ENCODE measurements at places on chromosomes 3 and 15.
A peak's percentile ranks its signal among the peaks of the same experiment; 100 is the strongest.

DNA sequence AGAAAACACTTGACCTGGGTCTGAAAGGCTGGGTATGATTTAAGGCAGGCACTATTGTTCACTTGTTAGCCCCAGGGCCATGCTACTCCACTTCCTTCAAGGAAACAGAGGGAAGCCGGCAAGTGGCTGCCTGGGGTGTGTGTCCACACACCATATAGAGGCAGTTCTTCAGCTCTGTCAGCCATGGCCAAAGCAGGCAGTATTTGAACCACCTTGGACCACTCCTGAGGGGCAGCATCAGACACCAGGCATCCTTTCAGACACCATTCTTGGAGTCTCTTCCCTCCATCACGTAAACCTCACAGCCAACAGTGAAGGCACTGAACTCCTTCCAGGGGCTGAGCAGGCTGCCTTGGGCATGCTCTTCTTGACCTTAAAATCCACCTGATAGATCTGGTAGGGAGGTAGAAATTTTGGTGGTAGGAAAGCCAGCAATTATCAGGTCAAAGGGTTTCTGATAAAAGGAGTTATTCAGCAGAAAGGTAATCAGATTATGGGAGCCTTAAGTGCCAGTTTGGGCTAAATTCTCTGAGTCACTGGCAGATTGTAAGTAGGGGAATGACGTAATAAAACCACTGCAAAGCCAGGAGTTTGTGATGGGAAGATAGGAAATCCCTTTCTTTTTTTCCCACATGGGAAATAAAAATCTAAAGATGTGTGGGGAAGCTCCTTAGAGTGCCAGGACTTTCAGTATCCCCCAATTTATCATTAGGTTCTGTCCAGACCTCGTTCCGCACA, 20.2 kb downstream of the TGFBR2 start:
- peak; percentile 24 for DNase-seq

GRCh38 chr3:191135175-191135574, 63.9 kb upstream of the OSTN start:
- DNase-seq: no peak

GRCh38 chr3:115292677-115293165, 145.6 kb upstream of the ZBTB20 start:
- DNase-seq: no peak

DNA sequence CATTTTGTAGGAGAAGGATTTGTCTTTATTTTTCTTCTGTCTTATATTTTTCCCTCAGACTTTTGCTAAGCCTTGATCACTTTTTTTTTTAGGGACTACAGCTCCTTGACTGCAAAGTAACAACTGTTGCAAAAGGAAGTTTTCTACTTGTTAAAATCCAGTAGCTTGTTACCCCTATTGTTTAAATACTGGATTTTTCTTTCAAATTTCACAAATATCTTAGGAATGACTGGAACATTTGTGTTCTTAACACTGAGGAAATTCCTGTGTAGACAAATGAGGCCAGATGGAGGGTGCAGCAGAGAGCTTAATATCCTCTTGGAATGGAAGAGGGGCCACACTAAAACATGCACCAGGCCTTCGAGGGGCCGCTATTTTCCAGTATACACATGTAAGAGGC, 3.2 kb upstream of the PGPEP1L start:
- no peak for DNase-seq

DNA sequence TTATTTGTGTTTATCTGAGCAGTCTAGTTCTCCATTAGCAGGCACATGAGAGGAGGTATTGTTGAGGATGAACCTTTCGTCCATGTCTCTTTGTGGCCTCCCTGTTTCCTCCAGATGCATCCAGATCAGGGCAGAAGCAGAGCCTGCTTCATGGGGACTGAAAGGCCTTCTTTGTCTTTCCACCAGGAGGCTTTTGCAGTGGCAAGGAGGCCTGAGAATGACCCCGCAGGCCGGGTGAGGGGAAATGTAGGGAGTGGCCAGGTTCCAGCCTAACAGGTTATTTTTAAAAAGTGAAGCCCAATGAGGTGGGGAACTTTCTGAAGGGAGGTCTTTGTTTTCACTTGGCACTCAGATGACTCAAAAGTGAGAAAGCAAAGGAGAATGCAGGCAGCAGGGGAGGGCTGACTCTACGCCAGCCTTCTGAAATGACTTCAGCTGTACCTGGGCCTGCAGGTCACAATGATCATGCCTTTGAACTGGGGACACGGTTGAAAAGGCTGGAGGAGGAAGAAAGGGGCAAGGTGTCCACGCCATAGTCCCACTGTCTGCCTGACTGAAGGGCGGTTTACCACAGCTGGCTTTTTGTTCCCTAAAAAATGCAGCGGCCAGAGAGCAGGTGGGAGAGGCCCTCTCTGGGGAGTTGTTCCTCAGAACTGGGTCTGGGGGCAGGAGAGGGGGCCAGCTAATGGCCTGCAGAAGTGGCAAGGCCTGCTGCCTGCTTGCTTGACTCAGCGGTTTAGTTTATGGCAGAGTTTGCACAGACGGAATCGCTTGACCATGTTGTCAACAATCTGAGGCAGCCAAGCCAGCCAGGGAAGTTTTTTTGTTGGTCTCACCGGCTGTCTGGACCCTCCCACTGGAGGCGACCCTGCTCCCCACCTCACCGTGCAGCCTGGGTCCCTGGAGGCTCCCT, 28.7 kb downstream of the CMTM7 start:
- peak; percentile 97 for DNase-seq

DNA sequence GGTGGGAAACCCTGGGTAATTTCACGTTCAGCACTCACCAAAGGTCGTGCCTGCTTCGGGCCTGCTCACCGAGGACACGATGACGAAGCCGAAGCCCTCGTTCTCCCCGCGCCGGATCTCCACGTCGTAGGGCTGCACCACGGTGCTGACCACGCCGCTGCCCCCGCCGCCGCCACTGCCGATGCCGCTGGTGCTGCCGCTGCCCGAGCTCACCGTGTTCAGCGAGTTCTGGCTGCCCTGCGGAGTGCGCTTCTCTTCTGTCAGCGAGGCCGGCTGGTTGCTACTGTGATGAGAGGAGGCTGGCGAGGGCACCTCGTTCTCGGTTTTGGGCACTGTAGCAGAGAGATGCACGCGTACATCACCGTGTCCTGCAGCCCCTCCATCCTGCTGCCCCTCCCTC, 659.5 kb downstream of the MAGI1 start:
- DNase-seq: no peak

DNA sequence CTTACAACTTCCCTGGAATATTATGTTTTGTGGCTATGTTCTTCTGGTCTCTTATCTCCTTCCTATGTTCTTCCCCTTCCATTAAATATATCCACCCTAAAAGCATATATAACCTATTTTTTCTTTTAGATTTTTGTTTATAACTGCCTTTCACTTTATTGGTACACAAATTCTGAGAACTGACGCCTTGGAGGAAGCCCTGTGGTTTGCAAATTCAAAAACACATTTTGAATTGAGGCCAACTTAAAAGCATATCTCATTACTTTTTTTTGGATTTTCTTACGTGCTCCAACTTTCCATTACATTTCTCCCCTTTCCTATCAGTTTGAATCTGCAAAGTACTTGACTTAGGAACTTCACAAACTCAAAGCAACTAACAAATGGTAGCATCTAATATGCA, 15.3 kb upstream of the COLQ start:
- DNase-seq: no peak

GRCh38 chr3:186283651-186284348, 78.2 kb downstream of the DGKG start:
- DNase-seq: no peak

DNA sequence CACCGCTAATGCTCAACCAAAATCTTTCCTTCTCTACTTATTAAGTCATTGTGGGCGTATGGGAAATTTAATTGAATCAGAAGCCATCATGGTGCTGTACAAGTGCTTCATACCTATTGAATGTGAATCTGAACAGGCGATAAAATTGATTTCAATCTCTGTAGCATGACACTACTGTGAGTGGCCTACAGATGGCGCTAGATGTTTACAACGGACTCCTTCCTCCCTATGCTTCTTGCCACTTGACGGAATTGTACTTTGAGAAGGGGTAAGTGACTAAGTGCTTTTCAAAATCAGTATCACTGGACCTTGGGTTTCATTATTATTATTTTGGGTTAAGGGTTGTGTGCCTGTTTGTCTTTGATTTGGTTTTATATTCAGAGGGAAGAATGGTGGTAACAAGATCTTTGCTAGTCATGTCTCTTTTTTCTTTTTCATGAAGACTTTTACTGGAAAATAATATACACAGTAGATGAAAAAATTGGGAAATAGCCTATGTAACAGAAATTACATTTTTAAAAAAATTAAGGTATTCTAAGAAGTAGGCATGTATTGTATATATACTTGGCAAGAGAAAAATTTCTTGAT, 35.4 kb downstream of the ACP3 start:
- DNase-seq: peak; percentile 77

DNA sequence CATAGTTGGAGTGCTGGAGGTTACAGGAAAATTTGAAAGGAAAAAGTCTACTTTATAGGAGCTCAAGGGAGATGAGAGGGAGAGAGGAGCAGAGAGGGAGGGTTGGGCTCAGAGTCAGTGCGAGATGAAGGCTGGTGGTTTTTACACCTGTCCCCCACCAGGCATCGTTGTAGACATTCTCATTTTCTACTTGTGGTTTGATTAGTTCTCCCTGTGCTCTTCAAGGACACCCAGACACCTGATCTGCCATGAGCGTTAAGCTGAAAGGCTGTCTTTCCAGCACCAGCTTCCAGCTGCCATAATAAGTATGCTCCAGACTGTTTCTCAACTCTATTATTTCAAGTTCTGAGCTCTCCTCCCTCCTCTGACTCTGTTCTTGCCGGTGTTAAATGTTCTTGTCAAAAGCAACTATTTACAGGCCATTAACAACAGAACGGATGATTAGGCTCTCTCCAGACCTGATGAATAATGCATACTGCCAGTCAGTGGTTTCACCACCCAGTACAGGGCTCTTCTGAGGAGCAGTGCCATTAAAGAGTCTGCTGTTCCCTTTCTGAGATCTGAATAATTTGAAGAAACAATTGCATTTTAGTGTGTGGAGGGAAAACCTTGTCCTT, 514.6 kb upstream of the MCTP2 start:
- no peak for DNase-seq

DNA sequence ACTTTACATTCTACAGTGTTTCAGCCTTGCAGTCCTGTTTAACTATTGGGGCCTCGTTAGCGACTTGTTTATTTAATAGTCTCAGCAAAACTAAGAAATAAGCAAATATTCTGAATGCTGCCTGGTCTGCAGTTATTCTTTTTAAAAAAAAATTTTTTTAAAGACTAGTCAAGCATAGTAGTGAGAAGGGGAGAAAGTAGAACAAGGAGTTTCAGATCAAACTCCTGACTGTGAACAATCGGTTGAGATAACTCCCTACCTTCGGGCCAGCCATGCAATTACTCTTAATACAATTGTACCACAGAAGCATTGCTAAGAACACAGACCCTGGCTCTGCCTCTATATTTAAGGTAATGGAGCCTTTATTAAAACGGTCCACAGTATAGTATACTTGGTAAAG, 5.8 kb upstream of the DUT start:
- DNase-seq: no peak

DNA sequence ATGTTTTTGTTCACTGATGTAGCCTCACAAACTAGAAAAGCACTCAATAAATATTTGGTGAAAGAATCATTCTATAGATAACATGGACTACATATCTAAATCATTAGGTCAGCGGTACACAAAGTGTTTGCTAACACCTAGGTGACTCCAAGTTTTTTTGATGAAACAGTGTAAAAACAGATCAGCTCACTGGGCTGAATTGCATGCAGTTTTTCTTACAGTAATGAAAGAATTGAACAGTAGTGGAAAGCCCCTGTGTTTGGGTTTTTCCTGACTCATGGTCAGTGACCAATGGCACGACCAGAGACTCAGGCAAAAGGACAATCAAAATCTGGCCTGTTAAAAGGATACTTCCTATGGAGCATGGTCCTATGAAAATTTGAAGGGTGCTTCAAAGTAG, 384.3 kb upstream of the EPHA6 start:
- no peak for DNase-seq

- DNase-seq: no peak
Measured at GRCh38 chr3:156516284-156516683, 38.6 kb downstream of the SSR3 start.

- no peak for DNase-seq
Measured at GRCh38 chr3:71056327-71056726, 527.2 kb downstream of the FOXP1 start.

GRCh38 chr15:49236869-49237268, 66.8 kb downstream of the GALK2 start:
- DNase-seq: no peak

DNA sequence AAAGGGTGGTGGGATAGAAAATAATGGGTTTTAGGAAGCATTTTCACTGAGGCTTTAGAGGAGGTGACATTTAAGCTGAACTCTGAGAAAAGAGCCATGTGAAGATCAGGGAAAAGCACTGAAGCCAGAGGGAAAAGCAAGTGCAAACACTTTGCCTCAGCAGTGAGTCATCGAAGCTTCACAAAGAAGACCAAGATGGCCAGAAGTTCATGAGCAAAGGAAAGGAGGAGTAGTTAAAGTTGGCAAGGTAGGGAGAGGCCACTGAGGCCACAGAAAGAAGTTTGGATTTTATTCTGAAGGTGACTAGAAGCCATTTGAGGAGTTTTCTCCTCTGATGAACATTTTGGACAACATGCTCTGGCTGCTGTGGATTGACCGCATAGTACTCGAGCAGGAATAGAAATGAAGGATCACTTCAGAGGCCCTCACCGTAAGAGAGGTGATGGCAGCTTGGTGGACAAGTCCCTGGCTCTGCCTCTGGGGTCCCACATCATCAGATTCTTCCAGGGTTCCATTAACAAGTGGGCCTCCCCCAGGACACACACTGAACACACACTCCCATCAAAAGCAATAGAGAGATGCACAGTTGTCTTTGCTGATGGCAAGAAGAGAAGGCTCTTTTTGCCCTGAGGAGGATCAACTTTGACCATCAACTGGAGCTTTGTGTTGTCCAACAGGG, 75.5 kb downstream of the TOP2B start:
- no peak for DNase-seq

- no peak for DNase-seq
Measured at GRCh38 chr3:12415014-12415680, 69.1 kb upstream of the TSEN2 start.

GRCh38 chr15:95353512-95353911, 977.0 kb upstream of the NR2F2 start:
- no peak for DNase-seq

DNA sequence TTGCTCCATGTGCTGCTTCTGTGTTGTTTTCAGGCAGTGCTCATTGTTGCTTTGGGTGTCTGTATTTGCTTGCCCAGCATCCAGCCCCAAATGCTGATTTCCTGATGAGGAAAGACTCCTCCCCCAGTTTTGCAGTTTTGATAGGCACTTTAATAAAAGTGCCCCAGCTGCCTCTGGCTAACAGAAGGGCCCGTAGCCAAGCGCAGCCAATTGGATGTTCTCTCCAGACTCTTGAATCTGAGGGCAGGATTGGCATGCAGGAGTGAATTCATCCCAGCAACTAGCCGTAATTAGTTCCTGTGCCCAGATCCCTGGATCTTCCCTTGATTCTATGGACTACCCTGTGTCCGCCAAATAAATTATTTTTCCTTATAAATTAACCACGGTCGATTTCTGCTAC, 14.8 kb upstream of the SEMA5B start:
- no peak for DNase-seq
